ENCODE measurements at places on chromosomes 13 and 19. TPM values are rescaled to one million over a fixed set of nuclear protein-coding genes. Genes with fewer than 3 reads are reported as not detected.

The PSG7 gene
- not detected for total RNA-seq

The HRC gene
- 723 TPM for total RNA-seq

GRCh38 chr19:12985049-12985776, 10.1 kb upstream of the NFIX start:
- DNase-seq = peak; percentile 70

- peak; percentile 47 for DNase-seq
These were observed 2.3 kb downstream of the WDR83 start for GRCh38 chr19:12668932-12669269.

DNA sequence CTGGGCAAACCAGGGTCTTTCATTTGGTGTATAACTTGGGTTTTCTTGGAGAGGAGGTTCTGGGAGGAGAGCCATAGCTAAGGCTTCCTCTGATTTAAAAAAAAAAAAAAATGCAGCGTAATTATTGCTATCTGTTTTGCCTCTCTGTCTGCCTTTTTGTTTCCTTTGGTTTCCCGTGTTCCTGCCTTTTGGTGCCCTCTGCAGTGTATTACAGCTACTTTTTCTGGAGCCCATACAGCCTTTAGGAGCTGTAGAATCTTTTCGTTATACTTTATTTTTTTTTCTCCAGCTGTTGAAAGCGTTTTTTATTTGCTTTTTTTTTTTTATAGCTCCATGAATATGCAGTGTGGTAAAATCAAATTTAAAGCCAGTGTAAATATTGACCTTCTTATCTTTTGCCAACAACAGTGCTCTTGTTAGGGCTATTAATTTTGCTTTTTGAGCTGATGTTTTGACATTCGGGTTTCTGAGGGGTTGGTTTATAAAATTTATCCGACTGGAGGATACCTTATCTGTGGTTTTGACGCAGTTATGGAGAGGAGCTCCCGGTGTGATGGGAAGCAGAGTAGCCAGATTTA, 38.1 kb downstream of the ZNF493 start:
- no peak for DNase-seq

DNA sequence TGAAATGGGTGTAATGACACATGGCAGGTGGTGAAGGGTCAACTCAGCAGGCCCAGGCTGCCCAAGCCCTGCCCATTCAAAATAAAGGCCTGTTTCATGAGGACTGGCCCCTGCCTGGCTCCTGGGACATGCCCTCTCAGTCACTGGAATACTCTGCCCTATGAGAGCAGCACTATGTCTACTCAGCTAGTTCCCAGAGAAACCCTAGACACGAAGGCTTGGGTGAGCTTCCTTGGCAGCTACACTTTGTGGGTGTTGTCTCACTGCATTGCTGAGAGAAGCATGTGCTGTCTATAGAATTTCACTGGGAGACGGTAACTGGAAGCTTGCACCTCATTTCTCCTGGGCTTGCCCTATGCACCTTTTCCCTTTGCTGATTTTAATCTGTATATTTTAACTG, 752.8 kb downstream of the LIG4 start:
- DNase-seq = no peak

DNA sequence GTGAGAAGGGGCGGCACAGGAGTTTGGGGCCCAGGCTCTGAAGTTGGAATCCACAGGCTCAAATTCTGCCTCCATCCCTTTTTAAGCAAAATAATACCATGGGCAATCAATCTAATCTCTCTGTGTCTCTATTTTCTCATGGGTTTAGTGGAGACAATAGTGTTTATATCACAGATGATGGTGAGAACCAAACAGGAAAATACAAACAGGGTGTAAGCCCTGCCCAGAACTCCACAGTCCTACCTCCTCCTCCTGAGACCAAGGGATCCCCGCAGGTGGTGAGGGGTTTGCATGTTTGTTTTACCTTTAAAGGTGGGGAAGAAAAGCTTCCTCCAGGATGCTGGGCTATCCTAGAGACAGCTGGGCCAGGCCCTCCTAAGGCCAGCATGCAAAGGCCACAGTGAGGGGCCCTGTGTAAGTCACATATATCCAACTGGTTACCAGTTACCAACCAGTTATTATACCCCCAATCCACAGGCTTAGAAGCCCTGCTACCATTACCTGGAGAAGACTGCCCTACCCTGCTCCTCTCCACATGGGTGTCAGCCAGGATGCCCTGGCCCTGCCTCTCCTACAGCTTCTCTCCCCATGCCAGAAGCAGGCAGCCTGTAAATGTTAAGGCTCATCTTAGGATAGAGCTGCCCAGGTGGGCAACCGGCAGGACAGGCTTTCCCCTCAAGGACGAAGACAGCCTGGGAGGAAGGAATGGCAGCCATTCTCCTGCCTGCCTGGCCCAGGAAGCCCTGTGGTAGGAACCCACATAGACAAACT, 658.4 kb downstream of the UQCRFS1 start:
- DNase-seq = no peak

GRCh38 chr13:113468029-113468428, 14.7 kb upstream of the ADPRHL1 start:
- no peak for DNase-seq
